ENCODE measurements at places on chromosomes 7 and 10. TPM values are rescaled to one million over a fixed set of nuclear protein-coding genes. Genes with fewer than 3 reads are reported as not detected.

DNA sequence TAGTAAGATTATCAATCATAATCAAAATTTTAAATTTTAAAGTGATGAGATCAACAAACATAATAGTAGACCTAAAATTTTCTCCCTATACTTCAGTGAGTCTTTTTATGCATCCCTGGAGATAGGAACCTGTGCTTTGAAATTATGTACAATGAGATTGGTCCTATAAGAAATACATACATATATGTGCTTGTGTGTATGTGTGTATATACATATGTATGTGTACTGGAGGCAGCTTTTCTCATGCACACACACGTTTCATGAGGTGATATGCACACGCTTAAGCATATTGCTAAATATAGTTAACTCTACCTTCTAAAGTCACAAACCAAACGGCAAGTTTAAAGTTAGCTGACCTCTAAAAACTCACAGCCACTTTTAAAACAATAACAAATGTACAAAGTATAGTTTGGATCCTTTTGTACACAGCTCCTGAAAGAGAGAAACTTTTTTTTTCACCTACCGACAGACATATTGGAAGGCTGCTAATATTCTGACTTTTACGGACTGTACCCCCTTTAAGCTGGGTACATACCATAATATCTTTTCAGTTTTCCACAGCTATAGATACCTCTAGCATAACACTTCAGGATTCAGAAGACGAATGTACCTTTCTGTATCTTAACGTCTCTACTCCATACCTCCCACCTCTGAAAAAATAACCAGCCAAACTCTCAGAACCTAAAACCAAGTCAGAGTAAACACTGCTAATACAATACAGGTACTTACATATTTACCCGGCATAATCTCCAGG is 3.3 kb downstream of the ITGB1 start:
- peaks cover 26% of the 10 kb centered on the region for H3K4me1 ChIP-seq
- peak overlapping the region; percentile 26 for H3K4me3 ChIP-seq
- H3K27me3 ChIP-seq, result no peaks in the 10 kb centered on the region
- no peak for DNase-seq
- H3K36me3 ChIP-seq, result no peaks in the 10 kb centered on the region

GRCh38 chr10:90306187-90306586 is 551.7 kb downstream of the HTR7 start:
- no peak overlapping the region for H3K4me3 ChIP-seq
- no peaks in the 10 kb centered on the region for H3K4me1 ChIP-seq
- H3K27me3 ChIP-seq, result no peaks in the 10 kb centered on the region
- no peak for DNase-seq
- H3K36me3 ChIP-seq, result no peaks in the 10 kb centered on the region

DNA sequence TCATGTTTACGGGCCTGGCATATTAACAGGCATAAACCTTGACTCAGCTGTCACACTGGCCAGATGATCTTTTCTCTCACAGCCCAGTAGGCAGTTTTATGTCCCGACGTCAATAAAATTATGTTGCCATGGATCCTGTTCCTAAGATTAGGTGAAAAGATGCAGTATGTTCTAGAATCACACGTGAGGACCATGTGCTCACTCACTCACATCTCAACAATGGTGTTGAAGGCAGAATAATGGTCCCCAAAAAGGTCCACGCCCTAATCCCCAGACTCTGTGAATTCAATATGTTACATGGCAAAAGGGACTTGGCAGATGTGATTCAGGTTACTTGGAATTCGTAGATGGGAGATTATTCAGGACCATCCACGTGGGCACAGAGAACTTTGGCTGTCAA is 3.5 kb downstream of the DOCK1 start:
- H3K27ac ChIP-seq, result no peak overlapping the region
- no peaks in the 10 kb centered on the region for H3K36me3 ChIP-seq
- H3K27me3 ChIP-seq, result peaks cover 5% of the 10 kb centered on the region

DNA sequence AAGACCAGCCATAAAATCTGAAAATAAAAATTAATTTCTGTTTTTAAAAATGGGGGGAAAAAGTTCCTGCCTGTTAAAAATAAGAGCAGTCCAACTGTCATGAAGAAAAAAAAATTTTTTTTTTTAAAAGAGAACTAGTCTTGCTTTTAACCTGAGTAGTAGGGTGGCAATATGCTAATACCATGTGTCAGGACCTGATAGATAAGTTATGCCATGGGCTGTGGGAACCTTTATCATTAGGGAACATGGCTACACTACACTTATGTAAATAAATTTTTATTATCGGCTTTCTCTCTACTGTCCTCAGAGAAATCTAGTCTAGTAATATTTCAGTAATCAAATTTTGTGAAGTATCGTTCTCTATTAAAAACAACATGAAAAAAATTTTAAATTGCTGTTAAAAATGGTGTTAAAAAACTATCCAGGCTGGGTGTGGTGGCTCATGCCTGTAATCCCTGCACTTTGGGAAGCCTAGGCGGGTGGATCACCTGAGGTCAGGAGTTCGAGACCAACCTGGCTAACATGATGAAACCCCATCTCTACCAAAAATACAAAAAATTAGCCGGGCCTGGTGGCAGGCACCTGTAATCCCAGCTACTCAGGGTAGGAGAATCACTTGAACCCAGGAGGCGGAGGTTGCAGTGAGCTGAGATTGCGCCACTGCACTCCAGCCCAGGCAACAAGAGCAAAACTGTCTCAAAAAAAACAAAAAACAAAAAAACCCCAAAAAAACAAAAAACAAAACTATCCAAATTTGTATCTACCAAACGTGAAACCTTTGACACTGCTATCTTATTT is 20.7 kb downstream of the NT5C3A start:
- DNase-seq, result no peak
- H3K36me3 ChIP-seq, result no peaks in the 10 kb centered on the region
- H3K27ac ChIP-seq, result peak overlapping the region; percentile 80
- no peaks in the 10 kb centered on the region for H3K27me3 ChIP-seq
- no peak overlapping the region for H3K4me3 ChIP-seq
- H3K4me1 ChIP-seq, result peaks cover 3% of the 10 kb centered on the region

DNA sequence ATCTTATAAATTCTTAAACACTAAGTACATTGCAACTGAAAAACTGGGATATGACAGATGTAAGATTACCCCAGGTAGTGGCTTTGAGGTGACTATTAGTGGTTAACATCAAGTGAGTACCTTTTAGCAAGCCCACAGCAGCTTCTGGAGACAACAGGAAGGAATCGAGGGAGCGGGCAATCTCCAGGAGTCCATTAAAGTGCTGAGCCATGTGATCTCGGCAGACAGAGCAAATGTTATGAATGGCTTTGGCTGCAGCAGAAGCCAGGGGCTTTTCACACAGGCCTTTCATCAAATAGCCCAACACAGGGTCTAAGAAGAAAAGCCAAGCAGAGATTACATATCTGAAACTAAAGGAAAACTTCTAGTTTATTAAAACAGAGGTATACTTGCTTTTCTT is 48.9 kb downstream of the IRF5 start:
- no peak for DNase-seq
- H3K27me3 ChIP-seq, result no peaks in the 10 kb centered on the region
- H3K4me3 ChIP-seq, result no peak overlapping the region
- H3K36me3 ChIP-seq, result peaks cover 23% of the 10 kb centered on the region
- H3K27ac ChIP-seq, result no peak overlapping the region
- H3K4me1 ChIP-seq, result no peaks in the 10 kb centered on the region

- no peaks in the 10 kb centered on the region for H3K36me3 ChIP-seq
- DNase-seq, result peak; percentile 73
- H3K4me1 ChIP-seq, result peaks cover 70% of the 10 kb centered on the region
- peak overlapping the region; percentile 87 for H3K27ac ChIP-seq
- peak overlapping the region; percentile 52 for H3K4me3 ChIP-seq
These were observed 15.6 kb downstream of the ADAM8 start for GRCh38 chr10:133260895-133261725.

The SPDYE6 gene
- polyA plus RNA-seq, result 0.25 TPM

The CALHM1 gene
- not detected for polyA plus RNA-seq

The STEAP2 gene
- polyA plus RNA-seq, result not detected

The CFAP70 gene
- polyA plus RNA-seq, result 0.66 TPM

The LIPN gene
- polyA plus RNA-seq, result not detected

All from naive thymus-derived CD4-positive, alpha-beta T cell (primary cell).